ENCODE measurements at places on chromosomes 13 and 19.

DNA sequence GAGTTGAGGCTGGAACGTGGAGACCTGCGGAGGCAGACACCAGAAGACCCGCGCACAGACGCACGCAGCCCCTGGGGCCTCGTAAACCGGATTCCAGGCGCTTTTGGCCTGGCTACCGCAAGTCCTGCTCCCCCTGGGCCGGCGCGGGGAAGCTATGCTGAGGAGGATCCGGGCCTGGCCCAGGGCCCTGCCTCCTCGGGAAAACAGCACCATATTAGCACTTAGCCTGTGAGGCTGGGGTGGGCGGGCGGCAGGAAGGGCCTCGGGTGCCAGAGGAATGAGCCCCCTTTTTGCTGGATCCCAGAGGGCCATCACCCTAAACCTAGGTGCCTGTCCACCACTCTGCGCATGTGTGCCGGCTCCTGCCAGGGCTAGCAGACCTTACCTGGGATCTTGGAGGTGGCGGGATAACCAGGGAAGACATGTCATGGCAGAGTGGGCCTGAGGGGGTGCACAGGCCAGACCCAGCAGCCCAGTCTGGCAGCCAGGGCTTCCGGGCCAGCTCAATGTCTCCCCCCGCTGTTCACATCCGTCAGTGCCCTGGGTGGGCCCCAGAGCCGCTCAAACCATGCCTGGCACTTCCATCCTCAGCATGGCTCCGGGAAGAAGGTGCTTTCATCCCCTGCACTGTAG is 7.3 kb downstream of the ELOF1 start:
- no peak for DNase-seq

DNA sequence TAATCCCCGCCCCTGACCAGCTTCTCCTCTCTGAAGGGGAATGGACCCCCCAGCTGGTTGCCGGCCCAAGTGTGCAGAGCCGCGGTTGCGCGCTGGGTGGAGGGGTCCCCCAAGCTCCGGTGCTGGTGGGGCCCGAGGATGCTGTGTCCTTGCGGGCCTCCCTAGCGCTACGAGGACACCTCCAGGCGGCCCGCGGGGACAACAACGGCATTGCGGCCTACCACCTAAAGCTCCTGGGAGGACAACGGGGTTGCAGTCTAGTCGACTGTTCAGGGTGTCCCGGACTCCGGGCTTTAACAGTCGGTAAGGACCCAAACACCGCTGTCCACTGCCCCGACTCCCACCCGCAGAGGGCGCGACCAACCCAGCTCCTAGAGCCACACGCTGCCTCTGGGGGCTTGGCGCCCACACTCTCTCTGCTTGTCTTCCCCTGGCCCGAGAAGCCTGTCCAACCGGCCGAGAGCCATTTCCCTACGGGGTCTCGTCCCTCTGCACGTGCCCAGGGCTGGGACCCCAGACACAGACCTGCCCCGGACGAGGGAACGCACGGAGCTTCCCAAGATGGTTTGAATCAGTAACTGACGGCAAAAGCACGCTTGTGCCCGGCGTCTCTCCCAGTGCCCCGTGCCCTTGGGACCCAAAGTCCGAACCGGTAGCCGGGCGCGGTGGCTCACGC is 927 bp upstream of the SDHAF1 start:
- DNase-seq, result no peak

- DNase-seq, result no peak
These were observed 58.5 kb downstream of the TRPM4 start for GRCh38 chr19:49216071-49216470.

- DNase-seq, result no peak
These were observed 9.6 kb upstream of the METTL21C start for GRCh38 chr13:102704238-102705058.

DNA sequence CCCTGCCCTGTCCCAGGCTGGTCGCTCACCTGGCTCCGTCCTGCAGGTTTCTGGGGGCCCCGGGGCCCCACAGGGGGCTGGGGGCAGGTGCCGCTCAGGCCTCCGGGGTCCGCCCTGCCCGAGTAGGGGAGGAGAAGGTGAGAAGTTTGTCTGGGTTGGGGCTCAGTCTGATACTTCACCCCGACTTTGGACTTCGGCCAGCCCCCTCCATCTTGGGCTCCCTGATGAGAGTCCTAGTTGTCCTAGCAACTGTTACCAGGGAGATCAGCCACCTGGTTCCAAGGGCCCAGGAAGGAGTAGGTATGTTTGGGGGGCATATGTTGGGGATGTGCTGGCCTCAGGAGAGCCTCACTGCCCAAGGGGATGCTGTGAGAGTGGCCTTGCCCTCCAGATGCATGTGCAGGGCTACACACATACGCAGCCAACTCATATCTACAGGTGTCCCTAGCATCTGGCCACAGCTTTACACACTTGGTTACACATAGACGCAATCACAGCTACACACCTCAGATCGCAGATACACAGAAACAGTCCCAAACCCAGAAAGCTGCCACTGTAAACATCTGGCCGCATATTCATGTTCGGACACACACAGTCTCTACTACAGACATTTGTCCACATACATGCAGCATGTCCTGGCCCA is 3.4 kb downstream of the NUMBL start:
- no peak for DNase-seq

DNA sequence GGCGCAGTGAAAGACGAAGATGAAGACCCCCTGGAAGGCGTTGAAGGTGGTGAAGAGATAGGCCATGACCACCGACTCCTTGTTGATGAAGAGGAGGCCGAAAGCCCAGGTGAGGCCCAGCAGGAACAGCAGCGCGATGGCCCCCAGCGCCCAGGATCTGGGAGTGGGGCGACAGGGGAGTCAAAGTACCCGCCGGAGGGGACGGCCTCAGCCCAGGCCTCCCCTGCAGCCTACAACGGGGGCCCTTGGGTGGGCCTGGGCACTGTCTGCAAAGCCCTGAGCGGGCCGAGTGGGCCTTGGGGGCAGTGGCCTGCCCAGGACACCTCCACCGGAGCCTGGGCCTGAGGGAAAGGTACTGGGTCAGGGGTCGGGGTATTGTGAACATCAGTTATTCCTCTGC is 19.0 kb upstream of the ASF1B start:
- DNase-seq, result no peak

DNA sequence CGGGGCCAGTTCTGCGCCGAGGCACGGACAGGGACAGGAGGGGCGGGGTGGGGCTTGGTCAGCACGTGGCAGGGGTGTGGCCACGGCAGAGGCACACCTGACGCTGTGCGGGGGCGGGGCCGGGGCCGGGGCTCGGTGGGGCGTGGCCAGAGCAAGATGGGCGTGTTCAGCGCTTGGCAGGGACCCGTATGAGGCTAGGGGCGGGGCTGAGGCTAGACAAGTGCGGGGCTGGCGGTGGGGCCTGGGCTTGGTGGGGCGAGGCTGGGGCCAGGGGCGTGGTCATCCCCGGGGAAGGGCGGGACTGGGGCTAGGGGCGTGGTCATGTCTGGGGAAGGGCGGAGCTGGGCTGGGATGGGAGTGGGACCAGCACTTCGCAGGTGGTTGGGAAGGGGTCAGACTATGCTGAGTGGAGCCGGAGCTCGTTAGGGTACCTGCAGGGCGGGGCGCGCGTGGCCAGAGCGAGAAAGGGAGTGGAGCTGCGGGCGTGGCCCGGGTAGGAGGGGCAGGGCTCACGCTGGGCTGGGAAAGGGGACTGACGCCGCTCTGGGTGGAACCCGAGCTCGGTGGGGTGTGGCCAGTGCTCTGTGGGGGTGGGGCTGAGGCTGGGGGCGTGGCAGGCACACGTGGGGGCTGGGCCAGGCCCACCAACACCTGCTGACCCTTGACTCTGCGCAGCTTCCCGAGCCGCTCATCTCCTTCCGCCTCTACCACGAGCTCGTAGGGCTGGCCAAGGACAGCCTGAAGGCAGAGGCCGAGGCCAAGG is 12.8 kb downstream of the POLR2E start:
- no peak for DNase-seq

- DNase-seq, result no peak
These were observed 942.4 kb upstream of the PCDH20 start for GRCh38 chr13:62357887-62358645.

Measured in stimulated activated CD4-positive, alpha-beta T cell treated with anti-CD3 and anti-CD28 coated beads, Interleukin-12 subunit alpha, Interleukin-12 subunit beta, amount 100 ng/mL, for 24 hours (primary cell).